ENCODE measurements at places on chromosomes 16 and 17. TPM values are rescaled to one million over a fixed set of nuclear protein-coding genes. Genes with fewer than 3 reads are reported as not detected.

- no peak for DNase-seq
These were observed 13.7 kb upstream of the BCO1 start for GRCh38 chr16:81224824-81225223.

DNA sequence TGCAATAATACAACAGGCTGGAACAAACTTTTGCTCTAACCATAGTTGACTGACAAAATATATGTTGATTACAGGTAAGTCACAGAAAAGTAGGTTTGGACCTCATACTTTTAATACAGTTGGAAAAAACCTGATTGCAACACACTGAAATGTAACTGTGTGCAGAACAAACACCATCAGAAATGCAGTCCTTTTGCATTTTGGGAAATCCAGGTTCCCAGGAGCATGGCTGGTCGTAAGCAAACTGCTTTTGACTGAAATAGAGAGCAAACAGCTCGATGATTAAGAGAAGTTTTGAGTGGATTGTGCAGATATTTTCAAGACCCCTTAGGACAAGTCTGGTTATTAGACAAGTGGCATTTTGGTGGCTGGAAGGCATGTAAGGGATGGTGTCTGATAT is 8.0 kb downstream of the IGF2BP1 start:
- DNase-seq, result no peak

DNA sequence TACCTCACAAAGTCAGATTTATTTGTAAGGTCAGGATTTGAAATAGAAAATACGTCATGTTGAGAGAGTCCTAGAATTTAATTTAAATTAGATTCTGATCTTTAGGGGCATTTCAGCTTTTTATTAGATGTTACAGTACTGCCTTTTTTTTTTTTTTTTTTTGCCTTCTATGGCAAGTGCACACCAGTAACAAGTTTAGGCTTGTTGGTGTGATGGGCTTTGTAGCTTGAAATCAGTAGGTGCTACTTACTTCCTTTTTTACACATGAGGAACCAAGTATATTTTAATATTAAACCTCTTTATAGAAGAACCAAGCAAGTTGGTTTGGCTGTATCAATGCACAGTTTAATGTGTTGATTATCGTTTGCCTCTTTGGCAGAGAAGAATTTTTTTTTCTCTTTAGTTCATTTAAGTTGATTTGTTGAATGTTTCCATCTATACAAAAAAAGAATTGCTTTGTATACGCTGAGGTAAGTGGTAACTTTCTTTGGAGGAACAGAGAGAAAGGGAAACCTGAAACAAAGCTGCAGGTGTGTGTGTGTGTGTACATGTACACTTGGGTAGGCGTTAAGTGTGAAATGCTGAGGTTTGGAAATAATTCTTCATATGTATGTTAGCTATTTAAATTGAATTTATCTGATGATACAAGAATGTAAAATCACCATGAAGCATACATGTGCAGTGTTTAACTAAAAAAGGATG is 15.7 kb downstream of the RBL2 start:
- no peak for DNase-seq

DNA sequence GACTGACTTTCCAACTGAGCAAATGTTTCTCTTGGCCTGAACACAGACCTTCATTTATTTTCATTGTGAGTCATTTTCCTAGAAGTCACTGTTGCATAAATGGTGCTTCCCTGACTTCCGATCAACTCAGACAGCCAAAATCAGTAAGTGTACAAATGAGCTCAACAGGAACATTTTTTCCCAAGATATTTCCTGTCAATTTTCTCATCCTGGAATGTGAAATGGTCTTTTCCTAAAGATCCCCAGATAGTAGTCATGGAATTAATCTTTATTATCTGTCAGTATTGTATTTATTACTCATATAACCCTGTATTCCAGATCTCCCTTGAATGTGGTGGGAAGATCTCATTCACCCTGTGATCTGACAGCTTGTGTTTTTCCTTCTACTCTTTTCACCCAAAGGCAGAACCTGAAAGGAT is 360.3 kb upstream of the KIF2B start:
- no peak for DNase-seq

- DNase-seq, result no peak
These were observed 9.3 kb downstream of the PGAP3 start for GRCh38 chr17:39678340-39679116.

Gene CLEC18B
- 1.3 TPM for total RNA-seq

Gene ORC6
- total RNA-seq, result 3.3 TPM

Gene DNAAF8
- total RNA-seq, result 0.12 TPM

- no peak for DNase-seq
These were observed 26.1 kb downstream of the MRPS23 start for GRCh38 chr17:57823469-57824401.

Gene TBC1D16
- total RNA-seq, result 1.3 TPM

- no peak for DNase-seq
These were observed 33.4 kb upstream of the LONP2 start for GRCh38 chr16:48210747-48211146.

GRCh38 chr16:22077700-22078313 is 14.5 kb upstream of the VWA3A start:
- peak; percentile 61 for DNase-seq

DNA sequence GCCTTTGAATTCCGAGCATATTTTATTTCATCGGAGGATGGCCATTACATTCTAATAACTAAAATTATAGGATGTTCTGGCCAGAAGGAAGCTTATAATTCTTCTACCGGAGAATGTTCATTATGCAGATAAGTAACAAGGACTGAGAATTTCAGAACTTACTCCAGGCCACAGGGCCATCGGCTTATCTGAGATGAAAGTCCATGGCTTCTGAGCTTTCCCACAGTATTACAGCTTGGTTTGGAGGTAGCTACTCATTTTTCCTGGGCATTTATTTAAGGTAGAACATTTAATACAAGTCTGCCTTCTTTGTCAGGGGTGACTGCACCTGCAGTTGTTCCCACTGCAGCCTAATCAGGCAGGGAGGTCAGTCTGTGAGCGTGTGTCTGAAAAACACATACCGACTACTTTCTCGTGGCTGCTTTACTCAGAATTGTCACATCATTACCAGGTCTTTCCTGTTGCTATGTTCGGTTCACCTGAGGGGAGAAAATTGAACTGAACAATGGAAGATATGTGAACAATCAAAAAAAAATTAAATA is 219.7 kb upstream of the CPHXL start:
- no peak for DNase-seq

GRCh38 chr16:49716339-49716934 is 139.5 kb downstream of the ZNF423 start:
- DNase-seq, result no peak

Gene KRT24
- total RNA-seq, result not detected

Gene PRR29
- 0.19 TPM for total RNA-seq

DNA sequence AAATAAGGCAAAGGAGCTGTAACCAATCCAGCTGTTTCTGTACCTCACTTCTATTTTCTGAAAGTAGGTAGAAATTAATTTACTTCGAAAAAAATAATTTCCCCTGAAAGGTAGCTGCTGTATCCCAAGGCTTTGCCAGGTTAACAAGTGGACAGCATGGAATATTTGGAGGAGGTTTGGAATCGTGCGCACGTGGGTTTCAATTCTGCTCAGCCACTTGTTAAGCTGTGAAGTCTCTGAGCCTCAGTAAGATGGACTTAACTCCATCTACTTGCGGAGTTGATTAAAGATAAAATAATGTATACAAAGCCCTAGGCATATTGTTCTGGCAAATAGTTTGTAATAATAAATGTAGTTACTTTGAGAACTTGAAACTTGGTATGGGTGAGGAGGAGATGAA is 57.4 kb upstream of the LGALS9 start:
- DNase-seq, result no peak

Gene SEZ6L2
- not detected for total RNA-seq

- DNase-seq, result no peak
These were observed 650.9 kb downstream of the KCNJ2 start for GRCh38 chr17:70820276-70820675.

DNA sequence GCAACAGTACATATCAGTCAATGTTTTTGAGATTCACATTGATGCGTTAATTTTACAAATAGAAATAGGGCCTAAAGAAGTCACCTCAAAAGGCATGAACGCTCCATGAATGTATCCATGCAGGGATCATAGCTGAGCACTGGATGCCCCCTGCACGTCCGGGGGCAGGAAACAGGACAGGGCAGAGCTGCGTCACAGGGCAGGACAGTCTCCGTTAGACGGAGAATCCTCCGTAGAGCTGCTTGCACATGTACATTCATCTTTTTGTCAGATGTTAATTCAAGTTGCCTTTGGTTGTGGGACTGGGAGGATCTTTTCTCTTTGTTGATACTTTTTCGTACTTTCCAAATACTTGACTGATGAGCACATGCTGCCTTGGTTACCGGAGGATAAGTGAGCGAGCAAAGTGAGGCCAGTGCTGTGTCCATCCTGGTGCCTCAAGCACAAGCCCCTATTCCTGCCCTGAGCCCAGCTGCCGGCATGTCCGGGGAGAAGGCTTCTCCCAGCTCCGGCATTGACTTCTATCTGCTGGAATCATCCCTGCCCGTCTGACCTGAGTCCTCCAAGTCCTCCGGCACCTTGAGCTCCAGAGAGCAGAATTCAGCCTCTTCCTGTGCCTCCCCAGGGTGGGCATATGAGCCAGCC is 15.0 kb downstream of the GAA start:
- DNase-seq, result no peak

DNA sequence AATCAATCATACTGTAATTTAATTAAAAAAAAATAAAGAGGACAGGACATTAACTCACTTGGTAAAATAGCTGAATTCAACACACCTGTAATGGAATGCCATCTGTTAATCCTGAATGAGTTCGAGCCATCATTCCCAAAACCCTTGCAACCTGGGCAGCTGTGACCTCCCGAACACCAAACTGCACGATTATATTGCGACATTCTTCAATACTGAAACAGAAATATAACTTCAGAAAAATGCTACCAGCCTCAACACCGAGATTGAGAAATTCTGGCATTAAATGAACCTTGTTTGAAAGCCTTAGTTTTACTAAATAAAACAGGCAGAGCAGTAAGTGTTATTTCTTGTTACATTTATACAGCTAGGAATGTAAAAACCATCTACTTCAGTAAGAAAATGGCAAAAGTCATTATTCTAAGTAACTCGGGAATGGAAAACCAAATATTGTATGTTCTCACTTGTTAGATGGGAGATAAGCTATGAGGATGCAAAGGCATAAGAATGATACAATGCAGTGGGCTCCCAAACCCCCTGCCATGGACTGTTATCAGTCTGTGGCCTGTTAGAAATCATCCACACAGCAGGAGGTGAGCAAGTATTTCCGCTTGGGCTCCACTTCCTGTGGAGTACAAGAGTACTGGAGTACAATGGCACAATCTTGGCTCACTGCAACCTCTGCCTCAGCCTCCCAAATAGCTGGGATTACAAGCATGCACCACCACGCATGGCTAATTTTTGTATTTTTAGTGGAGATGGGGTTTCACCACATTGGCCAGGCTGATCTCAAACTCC is 46.5 kb downstream of the CNOT1 start:
- DNase-seq, result no peak

GRCh38 chr16:2990891-2991290 is 10.6 kb upstream of the PKMYT1 start:
- DNase-seq, result no peak

- no peak for DNase-seq
These were observed 8.7 kb upstream of the CAPN15 start for GRCh38 chr16:518858-519257.

Gene TERB1
- 0.83 TPM for total RNA-seq

Gene HAS3
- total RNA-seq, result 2.7 TPM

GRCh38 chr17:50871364-50871763 is 5.2 kb upstream of the TOB1 start:
- peak; percentile 83 for DNase-seq

GRCh38 chr17:64455993-64456885 is 7.3 kb downstream of the MILR1 start:
- no peak for DNase-seq

- DNase-seq, result no peak
These were observed 9.4 kb downstream of the GJC1 start for GRCh38 chr17:44820631-44821212.

DNA sequence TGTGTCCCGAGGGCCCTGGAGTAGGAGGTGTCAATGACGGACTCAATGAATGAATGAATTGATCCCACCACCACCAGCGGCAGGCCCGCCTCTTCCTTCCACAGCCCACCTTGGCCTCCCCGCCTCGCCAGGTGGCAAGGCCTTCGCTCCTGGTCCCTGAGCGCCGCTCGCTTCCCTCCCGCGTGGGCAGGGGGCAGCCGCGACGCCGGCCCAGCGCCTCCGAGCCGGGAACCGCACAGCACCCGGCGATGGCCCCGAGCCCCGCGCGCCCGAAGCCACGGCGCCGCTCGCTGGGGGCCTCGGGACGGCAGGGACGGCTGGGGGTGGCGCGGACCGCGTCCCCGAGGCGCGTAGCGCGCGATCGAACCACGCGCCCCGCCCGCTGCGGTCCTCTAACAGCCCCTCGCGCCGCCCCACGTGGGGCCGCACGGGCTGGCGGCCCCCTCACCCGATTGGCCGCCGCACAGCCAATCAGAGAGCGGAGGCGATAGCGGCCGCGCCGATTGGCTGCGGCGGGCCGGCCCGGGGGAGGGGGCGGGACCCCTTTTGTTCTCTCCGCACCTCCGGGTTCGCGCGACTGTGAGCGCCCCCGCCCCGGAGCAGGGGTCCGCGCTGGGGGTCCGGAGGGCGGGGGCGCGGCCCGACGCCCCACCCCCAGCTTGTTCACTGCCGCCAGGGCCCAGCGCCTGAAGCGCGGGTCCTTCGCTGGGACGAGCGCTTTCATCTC is 31.4 kb downstream of the ACTG1 start:
- DNase-seq, result peak; percentile 57

DNA sequence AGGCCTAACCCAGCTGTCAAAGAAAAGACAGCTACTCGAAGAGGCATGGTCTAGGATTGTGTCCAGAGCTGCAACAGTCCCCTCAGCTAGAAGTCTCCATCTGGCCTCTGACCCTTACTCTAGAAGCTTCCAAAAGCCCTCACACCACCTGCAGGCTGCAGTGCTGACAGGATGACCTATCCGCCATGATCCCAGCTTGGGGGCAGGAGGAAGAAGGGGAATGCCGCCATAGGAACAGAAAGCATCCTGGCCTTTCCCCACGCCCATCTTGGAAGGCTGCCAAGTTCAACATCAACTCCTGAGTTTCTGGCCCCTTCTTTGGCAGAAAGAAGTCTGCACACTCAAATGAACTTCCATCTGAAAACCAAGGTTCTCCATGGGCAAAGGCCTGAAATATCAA is 3.1 kb upstream of the KRT36 start:
- DNase-seq, result no peak

- no peak for DNase-seq
These were observed 4.4 kb upstream of the ARMC7 start for GRCh38 chr17:75105126-75106080.

Gene PIK3R5
- total RNA-seq, result 85.1 TPM

DNA sequence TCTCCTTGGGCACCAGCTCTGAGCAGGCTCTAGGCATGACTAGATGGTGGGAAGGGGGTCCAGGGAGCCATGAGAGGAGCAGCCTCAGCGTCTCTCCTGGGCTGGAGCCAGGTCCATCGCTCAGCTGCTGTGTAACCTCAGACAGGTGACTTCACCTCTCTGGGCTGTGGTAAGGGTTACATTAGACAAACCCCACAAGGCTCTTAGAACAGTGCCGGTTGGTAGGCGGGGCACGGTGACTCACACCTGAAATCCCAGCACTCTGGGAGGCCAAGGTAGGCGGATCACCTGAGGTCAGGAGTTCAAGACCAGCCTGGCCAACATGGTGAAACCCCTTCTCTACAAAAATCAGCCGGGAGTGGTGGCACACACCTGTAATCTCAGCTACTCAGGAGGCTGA is 18.1 kb upstream of the NPTX1 start:
- DNase-seq, result no peak

Data from CD4-positive, alpha-beta memory T cell (primary cell).